ENCODE measurements at places on chromosomes 12 and 14. TPM values are rescaled to one million over a fixed set of nuclear protein-coding genes. Genes with fewer than 3 reads are reported as not detected.

The LRP1-AS gene
- total RNA-seq, result not detected

The KIF5A gene
- 0.50 TPM for total RNA-seq

The EMC9 gene
- 13.1 TPM for total RNA-seq

The KCNA5 gene
- total RNA-seq, result not detected

The ARHGAP9 gene
- total RNA-seq, result 13.6 TPM

The CYP27B1 gene
- total RNA-seq, result 0.91 TPM

The COX8C gene
- not detected for total RNA-seq

The TAC3 gene
- total RNA-seq, result not detected

The LRRK2 gene
- total RNA-seq, result 6.8 TPM

The SLC38A4 gene
- total RNA-seq, result 1.3 TPM

The FAIM2 gene
- total RNA-seq, result 12.0 TPM

DNA sequence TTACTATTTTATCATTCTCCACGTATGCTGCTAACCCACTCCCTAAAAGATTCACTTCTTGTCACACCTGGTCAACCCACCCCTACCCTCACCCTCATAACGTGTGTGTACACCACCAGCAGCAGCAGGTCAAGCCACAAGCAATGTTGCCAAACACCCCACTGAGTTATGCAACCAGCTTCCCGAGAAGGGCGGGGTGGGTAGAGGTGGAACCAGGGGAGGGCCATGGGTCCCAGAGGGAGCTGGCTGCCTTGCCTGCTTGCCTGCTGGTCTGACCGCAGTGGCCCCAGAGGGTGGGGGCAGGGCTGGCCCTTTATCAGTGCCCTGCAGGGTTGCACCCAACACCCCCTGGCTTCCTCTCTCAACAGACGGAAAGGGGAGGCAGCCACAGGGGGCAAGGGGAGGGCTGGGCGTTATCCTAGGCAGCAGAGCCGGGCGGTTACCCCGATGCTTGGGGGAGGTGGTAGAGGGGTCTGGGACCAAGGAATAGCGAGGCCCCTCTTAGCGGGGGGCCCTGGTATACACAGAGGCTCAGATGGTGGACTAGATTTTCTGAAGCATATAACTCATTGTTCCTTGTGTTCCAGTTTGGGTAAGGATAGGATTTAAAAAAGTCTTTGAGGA lies 3.5 kb upstream of the NFE2 start:
- peak; percentile 27 for DNase-seq

- DNase-seq, result no peak
Observed at GRCh38 chr14:67533754-67534085, 630 bp downstream of the PLEKHH1 start.

DNA sequence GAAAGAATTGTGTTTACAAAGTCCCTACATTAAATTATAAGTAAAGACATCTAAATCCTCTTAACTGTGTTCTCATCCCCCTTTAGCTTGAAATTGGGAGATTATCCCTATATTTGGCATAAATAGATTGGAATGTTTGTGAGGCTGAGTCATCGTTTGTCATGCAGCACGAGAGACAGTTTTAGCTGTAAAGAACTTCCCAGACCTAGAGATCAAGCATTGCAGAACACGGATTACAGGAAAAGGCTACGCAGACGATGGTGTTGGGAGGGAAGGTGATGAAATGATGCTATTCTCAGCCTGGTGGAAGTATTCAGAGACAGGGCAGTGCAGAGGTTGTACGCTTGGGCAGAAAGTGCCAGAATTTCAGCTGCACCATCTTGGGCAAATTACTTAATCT lies 93.8 kb downstream of the PTPRB start:
- DNase-seq, result no peak

GRCh38 chr12:113684908-113685782 lies 213.5 kb upstream of the LHX5 start:
- DNase-seq, result no peak

DNA sequence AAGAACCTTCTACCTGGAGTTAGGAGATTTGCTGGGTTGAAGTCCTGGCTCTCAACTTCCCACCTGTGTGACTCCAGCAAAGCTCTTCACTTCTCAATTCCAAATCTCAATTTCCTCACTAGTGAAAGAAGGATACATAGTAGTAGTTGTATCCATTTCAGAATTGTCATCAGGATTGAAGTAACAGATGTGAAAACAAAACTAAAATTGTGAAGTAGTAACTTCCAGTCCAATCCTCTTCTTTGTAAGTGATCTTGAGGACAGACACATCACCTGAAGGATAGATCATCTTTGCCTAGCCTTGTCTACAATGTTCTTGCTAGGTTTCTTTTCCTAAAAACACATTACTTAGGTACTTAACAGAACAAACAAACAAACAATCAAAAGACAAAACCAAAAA lies 1.2 kb upstream of the LRRK2 start:
- DNase-seq, result no peak

DNA sequence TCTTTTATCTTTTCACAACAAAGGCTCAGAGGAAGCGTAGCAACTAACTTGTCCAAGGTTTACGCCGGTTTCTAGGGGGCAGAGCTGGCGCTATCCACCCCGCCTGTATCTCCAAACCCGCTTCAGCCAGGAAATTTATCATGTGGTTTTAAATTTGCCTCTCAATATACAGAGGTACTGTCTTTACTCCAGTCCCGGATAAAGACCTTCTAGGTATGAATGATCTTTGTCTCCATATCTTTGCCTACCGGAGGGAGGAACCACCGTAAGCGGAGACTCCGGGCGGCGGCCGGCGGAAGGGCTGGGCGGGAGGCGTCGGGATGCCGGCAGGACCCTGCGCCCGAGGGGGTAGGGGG lies 693 bp upstream of the RIMKLB start:
- peak; percentile 15 for DNase-seq

- peak; percentile 62 for DNase-seq
Observed at GRCh38 chr12:123269395-123269892, 2.2 kb downstream of the CDK2AP1 start.

DNA sequence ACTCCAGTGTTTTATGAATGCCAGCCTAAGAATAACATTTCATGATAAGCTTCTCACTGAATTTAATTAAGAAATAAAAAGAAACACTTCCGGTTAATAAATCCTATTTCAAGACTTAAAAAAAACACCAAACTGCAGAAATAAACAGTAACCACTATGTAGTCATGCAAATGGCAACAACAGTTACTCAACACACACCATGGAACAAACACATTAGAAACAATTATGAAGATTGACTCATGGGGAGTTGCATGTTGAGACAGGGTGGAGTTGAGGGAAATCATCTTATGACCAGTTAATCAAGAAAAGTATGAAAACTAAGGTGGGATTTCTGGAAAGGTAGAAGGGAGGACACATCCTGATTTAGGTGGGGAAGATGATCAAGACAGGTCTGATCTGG lies 52.7 kb downstream of the PLBD1 start:
- DNase-seq, result no peak

GRCh38 chr12:70399311-70399710 lies 33.2 kb downstream of the KCNMB4 start:
- no peak for DNase-seq

DNA sequence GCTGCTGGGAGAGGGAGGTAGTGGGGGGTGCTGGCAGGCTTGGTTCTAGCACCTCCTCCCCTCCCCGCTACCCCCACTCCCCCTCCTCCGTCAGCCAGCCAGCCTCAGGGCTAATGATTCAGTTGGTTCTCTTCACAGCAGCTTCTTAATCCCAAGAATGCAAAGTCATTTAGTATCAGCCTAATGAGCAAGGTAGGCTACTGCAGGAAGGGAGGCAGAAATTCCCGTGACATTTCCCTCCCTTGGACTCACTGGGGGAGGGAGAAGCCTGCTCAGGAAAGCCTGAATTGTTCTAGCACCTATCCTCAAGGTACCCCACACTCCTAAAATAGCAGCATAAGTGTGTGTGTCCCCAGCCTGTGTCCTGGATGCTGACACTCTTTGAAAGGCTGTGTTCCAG lies 29.8 kb downstream of the ITPK1 start:
- DNase-seq, result no peak

- no peak for DNase-seq
Observed at GRCh38 chr14:50040401-50040775, 76.0 kb downstream of the VCPKMT start.

GRCh38 chr12:69423037-69423905 lies 46.9 kb upstream of the FRS2 start:
- no peak for DNase-seq

- DNase-seq, result no peak
Observed at GRCh38 chr12:64918344-64918743, 93.9 kb downstream of the TBC1D30 start.

DNA sequence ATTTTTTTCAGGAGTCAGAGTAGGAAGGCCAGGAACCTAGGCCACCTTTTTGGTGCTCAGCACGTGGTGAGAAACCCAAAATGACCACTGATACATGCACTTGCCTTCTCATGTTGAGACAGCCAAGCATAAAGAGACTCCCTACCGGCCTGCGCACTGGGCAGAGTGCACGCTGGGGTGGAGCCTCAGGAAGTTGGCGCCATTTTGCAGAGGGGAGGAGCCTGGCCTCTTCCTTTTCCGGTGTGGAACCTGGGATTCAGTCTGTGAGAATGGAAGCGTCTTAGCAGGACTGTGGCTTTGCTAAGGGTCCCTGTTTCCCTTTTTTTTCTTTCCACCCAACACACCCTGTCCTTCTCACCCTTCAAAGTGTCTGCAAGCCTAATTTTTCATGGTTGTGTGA lies 62.9 kb upstream of the RTRAF start:
- no peak for DNase-seq

GRCh38 chr14:97625477-97625876 lies 828.3 kb downstream of the VRK1 start:
- no peak for DNase-seq

GRCh38 chr12:11482955-11483354 lies 87.6 kb upstream of the PRB2 start:
- no peak for DNase-seq

DNA sequence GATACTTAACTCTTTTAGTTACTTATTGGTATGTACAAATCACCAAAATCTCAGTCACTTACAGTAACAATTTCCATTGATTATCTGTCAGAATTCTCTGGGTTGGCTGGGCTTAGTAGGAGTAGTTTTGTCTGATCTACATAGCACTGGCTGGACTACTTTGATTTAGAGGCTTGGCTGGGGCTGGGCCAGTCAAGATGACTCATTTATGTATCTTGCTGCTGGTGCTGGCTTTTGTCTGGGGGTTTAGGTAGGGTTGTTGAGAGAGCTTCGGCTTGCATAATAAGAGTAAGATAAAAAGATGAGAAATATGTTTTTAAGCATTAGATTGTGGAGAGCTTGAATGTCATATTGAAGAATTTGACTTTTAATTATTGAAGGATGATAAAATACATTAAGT lies 1093.7 kb downstream of the SLC6A15 start:
- DNase-seq, result peak; percentile 20

GRCh38 chr12:115763982-115764621 lies 513.4 kb downstream of the MED13L start:
- peak; percentile 76 for DNase-seq

DNA sequence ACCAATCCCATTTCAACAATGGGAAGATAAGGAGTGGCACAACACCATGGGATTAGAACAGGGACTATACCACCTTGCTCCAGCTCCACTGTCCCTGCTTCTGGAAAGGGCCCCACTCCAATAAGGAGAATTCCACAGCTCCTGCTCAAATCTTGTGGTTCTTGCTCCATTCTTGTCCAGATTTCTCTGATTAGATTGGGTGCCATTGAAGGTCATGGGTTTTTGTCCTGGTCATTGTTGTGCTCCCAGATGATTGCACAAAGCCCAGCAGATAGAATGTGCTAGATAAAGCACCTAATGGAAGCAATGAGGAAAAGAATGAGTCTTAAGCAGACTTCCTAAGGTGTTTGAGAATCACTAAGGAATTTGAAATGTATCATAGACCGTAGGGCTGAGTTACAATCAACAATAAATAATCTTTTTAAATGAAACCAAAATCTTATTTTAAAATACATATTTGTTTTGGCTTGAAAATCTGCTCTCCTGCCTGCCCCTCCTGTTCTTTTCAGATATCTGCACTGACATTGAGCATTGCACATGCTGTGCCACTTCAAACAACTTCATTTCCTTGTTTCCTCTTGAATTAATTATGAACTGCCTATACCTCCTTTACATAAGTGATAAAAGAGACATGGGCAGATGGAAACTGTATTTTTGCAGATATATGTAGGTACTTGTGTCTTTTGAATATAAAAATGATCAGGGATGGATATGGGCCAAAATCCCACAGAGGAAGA lies 115.9 kb downstream of the FGD4 start:
- no peak for DNase-seq

DNA sequence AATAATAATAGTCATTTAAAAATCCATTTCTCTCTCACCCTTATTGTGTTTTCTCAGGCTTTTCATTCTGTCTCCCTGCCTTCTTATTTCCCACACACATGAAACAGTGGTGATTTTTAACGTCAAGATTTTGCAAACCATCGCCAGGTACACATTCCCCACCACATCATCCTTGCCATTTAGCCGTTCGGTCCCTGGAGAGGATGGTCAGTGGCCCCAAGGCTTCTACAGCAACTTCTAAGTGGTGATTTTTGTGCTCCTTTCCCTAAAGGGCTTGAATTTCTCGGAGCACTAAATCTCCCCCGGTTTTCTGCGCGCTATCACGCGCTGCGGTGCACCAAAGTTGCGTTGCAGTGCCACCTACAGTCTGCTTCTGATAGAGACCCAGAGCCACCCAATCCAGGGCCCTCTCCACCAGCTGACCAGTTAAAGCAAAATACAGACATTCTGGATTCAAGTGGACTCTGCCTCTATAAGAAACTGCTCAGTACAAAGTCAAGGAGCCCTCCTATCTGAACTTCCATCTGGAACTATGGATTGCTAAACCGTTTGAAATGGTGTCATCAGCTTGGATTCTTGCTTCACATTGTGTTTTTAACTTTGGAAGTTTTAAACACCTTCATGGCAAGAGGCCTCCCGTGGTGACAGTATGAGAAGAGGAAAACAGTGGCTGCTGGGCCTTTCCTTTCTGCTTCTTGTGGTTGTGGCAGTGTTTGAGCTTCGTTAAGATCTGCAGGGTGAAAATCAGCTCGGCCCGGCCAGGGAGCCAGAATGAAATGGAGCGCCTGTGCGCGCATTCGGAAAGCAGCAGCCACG lies 234.0 kb downstream of the SPTSSA start:
- peak; percentile 56 for DNase-seq

GRCh38 chr12:111556676-111557075 lies 42.4 kb downstream of the ATXN2 start:
- no peak for DNase-seq

DNA sequence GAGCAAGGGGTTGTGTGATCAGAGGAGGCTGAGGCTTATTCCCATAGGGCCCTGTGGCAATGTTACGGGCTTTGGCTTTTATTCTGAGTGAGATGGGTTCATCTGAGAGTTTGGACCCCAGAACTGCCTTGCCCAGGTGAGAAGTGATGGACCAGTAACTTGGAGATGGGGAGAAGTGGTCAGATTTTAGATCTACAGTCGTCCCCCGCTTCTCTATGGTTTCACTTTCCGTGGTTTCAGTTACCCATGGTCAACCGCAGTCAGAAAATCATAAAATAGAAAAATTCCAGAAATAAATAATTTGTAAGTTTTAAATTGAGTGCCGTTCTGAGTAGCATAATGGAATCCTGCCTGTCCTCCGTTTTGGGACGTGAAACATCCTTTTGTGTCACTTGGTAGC lies 40.2 kb upstream of the PPP1CC start:
- DNase-seq, result no peak

DNA sequence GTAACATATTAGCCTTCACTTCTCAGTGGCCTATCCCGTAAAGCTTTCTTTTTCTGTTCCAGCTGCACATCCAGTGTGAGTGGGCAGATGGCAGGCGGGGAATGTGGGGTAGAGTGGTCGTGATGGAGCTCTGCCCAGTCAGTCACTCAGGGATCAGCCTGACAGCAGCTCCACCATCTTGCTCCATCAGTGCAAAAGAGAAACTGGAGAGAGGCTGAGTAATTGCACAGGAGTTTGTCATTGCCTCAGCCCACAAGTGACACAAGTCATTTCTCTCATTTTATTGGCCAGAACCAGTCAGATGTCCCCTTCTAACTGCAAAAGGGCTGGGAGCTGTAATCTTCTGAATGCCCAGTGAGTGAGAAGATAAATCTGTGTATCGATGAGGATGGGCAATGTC lies 66.5 kb downstream of the ATP23 start:
- DNase-seq, result no peak

Measured in prostate gland (tissue), 2 donors.